ENCODE measurements at places on chromosomes 5 and 9.

DNA sequence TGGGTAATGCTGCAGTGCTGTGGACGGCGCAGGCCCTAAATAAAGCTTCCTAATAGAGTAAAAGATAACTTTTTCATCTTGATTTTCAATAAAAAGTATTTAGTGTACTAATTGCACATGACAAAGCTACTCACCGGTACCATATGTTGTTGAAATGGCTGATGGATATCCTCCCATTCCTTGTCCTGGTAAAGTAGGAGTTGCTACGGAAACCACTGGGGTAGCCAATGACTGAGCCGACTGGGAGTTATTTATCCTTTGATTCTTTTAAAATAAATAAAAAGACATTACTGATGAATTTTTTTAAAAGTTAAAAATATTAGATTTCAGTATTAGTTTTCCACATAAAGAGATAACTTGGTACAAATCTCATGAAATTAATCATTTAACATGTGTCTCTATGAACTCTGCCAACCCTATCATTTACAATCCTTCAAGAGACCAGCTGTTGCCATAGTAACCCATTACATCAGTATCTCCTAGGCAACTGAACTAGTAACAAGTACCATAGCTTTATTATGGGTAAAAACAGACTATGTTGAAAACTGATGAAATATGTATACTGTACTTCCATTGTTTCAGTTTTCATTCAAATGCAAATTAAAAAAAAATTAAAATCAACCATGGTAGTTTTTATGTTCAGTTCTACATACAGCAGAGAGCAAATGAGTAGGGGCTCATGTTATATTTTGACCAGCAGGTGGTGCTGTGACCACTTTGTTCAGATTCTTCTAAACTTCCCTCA lies 153.7 kb downstream of the MEF2C start:
- DNase-seq, result peak; percentile 22

DNA sequence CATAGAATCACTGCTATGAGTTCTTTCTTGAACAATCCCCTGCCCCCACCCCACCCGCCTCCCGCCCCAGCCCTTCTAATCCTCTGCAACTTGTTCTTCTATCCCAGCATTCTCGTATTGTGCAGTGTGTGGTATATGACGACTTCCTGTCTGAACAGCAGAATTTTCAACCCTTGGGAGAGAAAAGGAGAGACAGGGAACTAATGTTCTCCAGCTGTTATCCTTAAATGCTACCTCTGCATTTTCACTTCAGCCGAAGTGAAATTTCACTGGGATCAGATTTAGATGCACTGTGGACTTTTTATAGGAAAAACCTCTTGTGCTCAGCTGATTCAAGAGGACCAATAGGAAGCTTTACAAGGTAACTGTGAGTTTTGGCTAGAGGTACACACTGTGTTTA lies 2.2 kb downstream of the FBXL7 start:
- no peak for DNase-seq

DNA sequence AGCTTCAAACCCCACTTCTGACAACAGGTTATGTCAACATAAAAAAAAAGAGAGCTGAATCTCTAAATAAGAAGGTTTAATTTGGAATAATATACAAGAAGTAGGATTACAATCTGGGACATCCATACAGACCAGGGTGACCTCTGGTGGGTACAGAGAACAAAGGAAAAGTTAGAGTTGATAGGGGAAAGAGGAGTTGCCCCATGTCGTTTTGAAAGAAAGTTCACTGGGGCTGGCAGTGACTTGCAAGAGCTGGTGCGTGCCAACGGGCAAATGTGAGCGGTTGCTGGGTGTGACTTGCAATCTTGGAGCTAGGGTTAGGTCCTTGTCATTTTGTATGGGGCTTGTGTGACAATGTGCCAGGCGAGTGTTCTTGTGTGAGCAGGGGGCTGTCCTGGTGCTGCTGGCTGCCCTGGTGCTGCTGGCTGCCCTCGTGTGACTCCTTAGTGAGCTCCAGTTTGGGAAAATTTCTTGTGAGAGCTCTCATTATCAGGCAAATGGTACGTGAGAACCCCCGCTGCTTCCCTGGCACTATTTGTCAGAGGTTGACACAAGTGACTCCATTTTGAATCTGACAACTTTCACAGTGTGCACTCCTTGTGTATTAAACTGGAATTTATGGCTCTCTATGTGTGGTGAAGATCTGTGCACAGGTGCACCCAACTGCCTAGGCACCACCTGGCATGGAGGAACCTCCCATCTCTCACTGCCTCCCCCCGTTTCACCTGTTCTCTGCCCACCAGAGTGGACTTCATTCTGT lies 69.8 kb downstream of the UBE2QL1 start:
- no peak for DNase-seq

- DNase-seq, result no peak
Observed at GRCh38 chr9:130539420-130540223, 39.8 kb upstream of the FUBP3 start.

- DNase-seq, result no peak
Observed at GRCh38 chr5:139574641-139575312, 13.6 kb downstream of the UBE2D2 start.

- DNase-seq, result no peak
Observed at GRCh38 chr5:170269579-170269978, 28.0 kb downstream of the LCP2 start.

DNA sequence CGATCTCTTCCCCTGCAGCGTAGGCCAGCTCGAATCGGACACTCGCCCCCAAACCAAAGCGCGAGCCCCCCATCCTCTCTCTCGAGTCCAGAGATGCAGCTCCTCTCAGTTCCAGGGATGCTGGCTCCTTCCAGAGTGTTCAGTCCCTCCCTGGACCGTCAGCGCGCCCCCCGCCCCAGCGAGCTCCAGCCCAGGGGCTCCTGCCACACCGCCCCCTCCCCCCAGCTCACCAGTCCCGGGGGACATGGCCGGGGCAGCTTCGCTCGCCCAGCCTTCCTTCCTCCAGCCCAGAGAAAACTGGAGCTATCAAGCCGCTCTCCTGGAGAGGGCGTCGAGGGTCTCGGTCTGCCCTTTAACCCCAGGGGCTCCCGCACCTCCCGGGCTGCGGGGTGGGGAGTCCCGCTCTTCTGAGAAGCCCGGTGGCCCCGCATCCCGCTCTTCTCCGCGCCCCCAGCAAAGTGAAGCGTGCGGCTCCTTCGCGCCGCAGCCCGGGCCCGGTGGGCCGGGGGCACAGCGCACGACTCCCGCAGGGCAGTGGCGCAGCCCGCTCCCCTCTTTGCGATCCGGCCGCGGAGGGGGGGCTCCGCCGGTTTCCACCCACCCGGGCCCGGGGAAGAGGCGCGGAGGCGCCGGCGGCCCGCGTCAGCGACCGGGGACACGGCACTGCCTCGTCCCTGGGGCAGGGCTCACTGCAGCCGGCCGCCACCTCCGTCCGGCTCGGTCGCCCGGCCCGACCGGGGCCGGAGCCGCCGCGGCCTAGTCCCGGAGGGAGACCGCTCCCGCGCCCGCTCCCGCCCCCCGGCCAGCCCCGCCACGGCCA lies 587 bp downstream of the MIER3 start:
- no peak for DNase-seq

GRCh38 chr9:94613003-94613402 lies 19.4 kb upstream of the FBP2 start:
- no peak for DNase-seq

DNA sequence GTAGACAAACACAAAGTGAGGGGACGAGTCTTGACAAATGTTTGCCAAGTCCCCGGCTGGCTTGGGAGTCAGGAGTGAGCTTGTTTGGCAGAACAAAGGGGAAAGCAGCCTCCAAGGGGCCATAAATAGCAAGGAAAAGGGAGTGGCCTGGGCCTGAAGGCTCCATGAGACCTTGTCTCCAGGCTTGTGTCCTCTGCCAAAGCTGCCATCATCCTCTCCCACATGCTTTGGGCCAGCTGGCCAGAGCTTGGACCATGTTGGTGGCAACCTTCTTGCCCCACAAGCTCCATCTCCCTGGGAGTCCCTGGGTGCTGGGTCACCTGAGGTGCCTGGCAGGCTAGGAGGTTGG lies 13.3 kb upstream of the PITX1 start:
- DNase-seq, result no peak

DNA sequence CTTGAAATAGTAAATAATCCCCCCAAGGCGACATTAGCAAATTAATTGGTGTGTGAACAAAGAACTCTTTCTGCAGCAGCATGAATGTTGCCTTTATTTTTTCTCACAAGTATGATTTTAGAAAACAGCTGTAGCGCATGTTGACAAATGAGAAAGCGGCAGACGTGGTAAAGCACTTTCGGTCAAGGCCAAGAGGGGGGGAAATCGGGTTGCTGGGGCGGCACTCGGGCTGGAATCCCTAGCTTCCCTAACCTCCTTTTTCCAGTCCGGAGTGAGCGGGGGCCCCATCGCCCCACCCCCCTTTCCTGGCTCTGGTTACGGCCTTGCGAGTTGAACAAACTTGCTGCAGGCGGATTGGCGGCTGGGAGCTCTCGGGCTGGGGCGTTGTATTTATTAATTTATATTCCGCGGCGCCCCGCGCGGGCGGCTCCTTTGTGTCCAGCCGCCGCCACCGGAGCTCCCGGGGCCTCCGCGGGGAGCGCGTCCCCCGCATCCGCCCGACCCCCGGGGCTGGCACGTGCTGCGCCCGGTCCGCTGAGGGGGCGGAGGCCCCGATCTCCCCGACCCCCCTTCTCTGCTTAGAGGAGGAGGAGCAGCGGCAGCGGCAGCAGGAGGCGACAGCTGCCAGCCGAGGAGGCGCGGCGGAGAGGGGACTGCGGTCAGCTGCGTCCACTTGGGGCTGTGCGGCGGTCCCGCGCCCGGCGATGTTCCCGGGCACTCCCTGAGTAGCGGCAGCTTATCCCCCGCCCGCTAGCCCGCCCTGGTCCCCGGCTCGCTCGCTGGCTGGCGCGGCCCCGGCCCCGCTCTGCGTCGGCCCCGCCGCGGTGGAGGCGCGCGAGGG lies at the start of gene RHOBTB3:
TSS of gene RHOBTB3 (plus strand) at position 607 of the 841 bp plus-strand sequence. CDS start 347 bp downstream, outside the sequence.
- DNase-seq, result peak; percentile 35

DNA sequence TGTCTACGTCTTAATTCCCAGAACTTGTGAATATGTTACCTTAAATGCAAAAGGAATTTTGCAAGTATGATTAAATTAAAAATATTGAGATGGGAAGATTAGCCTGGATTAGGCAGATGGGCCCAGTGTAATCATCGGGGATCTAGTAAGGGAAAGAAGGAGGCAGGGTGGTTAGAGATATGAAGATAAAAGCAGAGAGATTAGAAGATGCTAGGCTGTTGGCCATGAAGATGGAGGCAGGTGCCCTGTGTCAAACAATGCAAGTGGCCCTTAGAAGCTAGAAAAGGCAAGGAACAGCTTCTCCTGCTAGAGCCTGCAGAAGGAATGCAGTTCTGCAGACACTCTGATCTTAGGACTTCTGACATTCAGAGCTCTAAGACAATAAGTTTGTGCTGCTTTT lies 28.8 kb upstream of the ISOC1 start:
- DNase-seq, result no peak

DNA sequence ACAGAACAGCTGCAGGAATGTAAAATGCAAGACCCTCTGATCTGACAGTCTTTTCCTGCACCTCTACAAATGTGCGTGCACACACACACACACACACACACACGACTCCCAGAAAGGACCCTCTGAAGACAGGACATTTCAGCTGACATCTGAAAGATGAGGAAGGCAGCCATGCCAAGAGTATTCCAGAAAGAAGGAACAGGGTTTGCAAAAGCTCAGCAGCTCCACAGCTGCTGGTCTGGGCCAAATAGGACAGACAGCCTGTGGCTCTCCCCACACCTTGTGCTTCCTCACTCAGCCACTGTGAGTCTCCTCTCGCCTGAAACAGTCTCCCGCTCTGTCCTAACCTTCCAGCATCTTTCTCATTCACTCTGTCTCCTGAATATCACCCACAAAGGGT lies 189.0 kb downstream of the PALM2AKAP2 start:
- DNase-seq, result no peak

- DNase-seq, result no peak
Observed at GRCh38 chr9:87441251-87441650, 56.4 kb upstream of the DAPK1 start.

GRCh38 chr5:180394031-180394636 lies 41.0 kb upstream of the GFPT2 start:
- DNase-seq, result no peak

DNA sequence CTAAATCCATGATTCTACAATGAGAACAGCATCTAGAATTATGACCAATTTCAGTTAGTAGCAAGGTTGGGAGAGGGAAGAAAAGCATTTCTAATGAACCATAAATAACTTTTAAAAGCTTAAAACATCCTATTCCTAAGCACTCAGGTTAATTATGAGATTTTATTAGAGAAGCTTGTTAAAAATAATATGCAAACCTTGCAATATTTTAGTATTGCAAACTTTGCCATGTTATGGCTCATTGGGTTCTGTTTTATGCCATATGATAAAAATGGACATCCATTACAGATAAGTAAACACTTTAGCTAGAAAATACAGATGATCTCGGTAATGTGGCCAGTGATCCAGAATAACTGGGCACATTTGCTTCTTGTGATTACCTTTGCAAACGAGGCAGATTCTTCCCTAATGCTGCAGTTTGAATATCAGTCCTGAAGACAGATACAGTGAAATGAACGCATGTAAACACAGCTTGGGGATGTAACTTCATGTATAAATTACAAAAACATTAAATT lies 447.0 kb downstream of the PLK2 start:
- DNase-seq, result no peak

DNA sequence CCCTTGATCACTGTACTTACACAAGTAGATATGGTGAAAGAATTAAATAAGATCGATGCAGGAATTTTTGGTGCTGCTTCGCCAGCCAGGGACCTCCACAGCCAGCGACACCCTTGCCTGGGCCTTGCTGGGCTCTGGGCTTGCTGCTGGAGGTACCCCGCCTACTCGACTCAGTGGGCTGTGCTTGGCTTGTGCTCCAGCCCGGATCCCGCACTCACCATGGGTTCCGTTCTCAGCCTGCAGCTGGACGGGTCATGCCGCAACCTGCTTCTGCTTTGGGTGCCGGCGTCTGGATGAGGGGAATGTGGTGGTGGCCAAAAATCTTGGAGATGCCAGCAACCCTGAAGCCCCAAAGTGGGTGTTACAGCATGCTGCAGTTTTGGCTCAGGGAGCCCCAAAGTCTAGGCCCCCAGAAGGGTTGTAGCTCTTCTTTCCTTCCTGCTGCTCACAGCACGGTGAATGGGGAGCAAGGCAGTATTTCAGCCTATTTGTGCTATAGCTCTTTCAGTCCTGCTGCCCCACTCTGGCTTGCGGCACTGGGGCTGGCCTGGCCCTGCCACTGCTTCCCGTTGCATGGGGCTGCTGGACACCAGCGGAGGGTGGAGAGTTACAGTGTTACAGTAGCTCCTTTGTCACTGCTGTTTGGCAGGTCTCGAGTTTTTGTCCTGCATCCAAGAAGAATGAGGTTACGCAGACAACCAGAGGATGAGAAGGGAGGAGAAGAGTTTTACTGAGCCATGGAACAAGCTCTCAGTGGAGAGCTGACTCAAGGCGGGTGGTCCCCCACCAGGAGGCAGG lies 48.0 kb downstream of the TARS1 start:
- DNase-seq, result no peak

- DNase-seq, result no peak
Observed at GRCh38 chr5:1666812-1667588, 132.6 kb downstream of the MRPL36 start.

- no peak for DNase-seq
Observed at GRCh38 chr5:155655569-155655968, 642.0 kb downstream of the KIF4B start.

All from stimulated activated CD4-positive, alpha-beta T cell treated with anti-CD3 and anti-CD28 coated beads, Interleukin-2, amount 100 ng/mL, for 4 hours (primary cell).